Ureter (tissue), 1 donor: ENCODE measurements at places on chromosomes 13 and 19.
A peak's percentile ranks its signal among the peaks of the same experiment; 100 is the strongest.

DNA sequence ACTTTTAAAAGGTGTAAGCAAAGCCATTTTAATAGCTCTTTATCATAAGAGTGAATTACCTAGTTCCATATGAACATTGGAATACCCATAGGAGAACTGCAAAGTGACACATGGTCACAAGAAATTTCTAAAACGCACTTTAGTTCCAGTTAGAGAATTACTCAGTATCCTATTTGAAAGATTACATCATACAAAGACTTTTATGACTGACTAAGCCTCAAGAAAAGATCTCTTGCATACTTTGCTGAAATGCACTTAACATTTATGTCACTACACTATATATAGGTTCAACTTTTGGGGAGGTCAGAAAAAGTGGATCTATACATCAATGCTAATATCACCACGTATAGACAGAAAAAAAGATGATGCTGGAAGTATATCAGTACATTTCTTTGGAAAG is 7.1 kb downstream of the PCDH9 start:
- DNase-seq = no peak

- no peak for DNase-seq
Observed at GRCh38 chr19:39262496-39262895, 5.7 kb upstream of the IFNL2 start.

DNA sequence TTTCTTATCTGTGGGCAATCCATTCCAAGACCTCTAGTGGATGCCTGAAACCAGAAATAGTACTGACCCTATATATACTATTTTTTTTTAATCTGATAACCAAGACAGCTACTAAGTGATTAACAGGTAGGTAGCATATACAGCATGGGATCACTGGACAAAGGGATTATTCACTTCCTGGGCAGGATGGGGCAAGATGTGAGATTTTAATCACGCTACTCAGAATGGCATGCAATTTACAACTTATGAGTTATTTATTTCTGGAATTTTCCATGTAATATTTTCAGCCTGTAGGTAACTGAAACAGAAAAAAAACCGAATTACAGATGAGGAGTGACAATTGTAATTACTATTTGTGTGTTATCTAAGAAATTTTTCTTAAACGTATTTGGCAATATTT is 41.2 kb downstream of the ZIC2 start:
- DNase-seq = no peak

- DNase-seq = no peak
Observed at GRCh38 chr13:96844195-96844594, 150.1 kb downstream of the OXGR1 start.

GRCh38 chr19:50599427-50599826 is 31.2 kb upstream of the LRRC4B start:
- DNase-seq = no peak

DNA sequence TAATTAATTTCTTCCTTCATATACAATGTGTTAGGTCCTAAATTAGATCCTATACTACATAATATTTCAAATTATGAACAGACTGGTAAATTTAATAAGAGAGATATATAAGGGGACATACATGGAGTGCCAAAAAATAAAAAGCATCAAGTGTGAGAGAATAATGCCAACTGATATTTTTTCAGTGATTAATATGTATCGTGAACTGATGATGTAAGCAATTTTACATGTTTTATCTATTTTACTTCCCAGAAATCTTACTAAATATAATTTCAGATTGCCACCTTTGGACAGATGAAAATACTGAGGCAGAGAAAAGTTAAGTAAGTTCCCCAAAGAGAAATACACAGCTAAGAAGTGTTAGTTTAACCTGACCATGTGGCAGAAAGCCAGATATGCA is 870.8 kb downstream of the SLITRK5 start:
- DNase-seq = no peak

DNA sequence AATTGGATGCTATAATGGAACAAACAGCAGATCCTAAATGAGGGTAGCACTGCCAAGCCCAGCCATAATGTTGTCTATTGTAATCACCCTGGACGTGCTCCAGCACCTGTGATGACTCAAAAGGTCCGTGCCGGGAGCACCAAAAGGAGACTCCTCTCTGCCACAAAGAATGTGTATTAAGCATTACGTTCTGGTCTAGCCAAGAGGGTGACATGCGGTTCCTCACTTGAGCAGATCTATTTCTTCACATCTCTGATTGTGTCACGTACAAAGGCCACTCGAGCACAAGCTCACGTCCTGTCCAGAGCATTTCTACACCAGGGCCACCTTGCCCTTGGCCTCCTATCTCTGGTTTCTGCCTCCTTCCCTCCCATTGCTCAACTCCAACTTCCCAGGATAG is 219.9 kb upstream of the IRS2 start:
- no peak for DNase-seq

DNA sequence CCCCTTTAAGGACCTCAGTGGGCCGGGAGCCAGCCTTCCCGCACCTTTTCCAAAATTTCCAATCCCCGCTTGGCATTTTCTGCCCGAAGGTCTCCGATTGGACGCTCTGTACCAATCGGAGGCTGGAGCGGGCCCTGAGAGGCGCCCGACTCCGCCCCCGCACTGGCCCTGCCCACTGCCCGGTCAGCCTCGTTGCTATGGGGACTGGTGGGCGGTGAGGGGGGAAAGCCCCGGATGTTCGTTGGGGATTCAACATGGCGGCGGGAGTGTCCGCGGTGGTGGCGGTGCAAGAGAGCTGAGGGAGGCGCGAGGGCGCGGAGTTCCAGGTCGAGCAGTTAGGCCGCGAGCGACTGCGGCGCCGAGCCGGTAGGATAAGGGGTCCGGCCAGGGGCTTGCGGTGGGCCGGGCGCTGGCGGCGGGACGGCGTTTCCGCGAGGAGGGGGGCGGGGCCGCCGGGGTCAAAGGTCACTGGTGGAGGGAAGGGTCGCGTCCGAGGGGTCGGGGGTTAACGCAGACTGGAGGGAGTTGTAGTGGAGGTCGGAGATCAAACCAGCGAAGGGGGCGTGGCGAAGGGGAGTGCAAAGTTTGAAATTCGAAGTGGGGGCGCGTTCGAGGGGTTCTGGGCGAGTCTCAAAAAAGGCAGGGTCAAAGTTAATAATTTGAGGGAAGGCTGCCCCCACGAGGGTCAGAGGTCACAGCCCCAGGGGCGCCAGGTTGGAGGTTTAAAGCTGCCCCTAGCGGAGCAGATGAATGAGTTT is at the start of gene PAK4:
Gene PAK4, plus strand, starts transcription at position 233 of the 758 bp plus-strand sequence. CDS start 43,768 bp downstream, outside the sequence.
- peak; percentile 98 for DNase-seq

GRCh38 chr13:89746554-89746953 is 1600.9 kb upstream of the MIR17HG start:
- DNase-seq = no peak

DNA sequence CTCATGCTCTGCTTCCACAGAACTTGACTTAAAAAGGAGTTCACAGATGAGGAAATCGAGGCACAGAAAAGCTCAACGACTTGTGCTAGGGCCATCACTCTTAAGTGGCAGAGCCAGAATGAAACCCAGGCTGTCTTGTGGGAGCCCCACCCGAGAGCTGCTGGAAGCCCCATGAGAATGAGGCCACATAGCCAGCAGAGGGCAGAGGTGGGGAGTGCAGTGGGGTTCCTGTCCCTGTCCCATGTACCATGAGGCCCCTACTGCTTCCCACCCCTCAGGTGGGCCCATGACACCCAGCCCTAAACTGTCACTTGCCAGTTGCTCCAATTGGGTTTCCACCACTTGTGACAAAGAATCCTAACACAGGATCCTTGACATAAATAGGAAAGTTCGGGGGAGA is 175.9 kb downstream of the IRS2 start:
- peak; percentile 46 for DNase-seq

DNA sequence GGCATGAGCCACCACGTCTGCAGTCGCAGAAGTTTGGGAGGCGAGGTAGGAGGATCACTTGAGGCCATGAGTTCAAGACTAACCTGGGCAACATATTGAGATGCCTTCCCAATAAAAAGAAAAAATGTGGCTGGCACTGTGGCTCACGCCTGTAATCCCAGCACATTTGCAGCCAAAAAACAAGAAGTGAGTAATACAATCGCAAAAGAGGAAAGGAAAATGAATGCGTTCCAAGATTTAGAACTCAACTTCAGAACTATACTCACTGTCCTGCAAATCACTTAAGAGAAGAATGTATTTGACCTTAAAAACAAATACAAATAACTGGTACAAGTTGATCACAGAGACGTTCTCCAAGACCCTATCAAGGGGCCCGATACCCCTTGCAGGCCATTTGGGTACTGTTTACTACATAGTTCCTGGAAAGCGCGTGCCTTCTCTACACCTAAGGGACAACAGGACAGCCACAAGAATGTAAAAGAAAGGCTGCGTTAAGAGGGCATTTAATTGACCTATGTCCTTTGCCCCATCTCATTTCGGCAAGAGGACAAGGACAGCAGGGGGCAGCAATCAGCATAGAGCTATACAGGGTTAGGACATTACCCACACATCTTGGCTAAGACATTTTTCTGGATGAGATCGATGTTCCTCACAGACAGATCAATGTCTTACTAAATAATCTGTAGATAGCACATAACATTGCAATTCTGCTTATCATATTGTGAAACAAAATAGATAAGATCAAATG is 41.3 kb downstream of the FLT3 start:
- DNase-seq = no peak

GRCh38 chr19:35882114-35882832 is 13.9 kb downstream of the APLP1 start:
- DNase-seq = peak; percentile 65

DNA sequence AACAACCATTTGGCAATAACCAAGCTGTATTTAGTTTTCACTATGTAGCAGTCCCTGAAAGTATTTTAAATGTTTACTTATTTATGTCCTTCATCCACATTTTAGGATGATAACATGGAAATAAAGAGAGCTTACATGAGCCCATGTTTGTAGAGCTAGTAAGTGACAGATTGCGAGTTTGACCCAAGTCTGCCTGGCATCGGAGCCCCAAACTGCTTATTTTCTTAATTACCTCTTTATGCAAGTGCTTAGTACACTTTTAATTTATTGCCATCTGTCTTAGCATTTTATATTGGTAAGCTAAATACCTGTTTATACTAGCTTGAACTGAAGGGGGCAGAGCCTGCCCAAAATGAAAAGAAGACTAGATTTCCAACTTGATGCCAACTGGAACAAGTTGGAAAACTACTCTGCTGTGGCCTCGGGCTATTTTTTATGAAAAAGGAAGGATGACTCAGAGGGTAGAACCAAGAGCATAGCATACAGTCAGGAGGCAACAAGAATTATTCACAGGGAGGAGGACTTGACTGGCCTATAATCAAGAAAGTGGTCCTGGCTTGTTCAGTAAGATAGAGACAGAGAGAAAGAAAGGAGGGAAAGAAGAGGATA is 150.2 kb downstream of the NDFIP2 start:
- DNase-seq = no peak

- no peak for DNase-seq
Observed at GRCh38 chr19:14404312-14404711, 14.8 kb downstream of the DDX39A start.

DNA sequence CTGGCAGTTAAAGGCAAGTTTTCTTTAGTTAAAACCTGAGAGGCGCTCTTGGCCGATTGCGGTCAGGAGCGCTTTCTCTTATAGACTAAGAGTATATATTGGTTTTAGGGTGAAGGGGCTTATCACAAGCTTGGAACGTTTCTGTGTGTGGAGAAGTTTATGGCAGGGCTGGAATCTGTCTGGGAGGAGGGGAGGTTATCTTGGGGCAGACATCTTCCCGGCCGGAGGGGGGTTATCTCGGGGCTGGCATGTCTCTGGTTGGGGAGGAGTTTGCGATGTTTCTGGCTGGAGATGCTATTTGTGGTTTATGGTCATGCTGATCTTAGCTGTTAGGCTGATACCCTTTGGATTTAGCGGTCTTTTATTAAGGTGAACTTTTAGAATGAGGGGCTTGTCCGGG is 18.3 kb downstream of the KDM4B start:
- no peak for DNase-seq

GRCh38 chr13:73721571-73721970 is 412.6 kb downstream of the KLF12 start:
- no peak for DNase-seq

- no peak for DNase-seq
Observed at GRCh38 chr19:48642862-48643261, 3.1 kb downstream of the CA11 start.

- DNase-seq = no peak
Observed at GRCh38 chr19:47264629-47265028, 8.3 kb downstream of the CCDC9 start.

- DNase-seq = no peak
Observed at GRCh38 chr19:16764793-16765433, 45.3 kb downstream of the NWD1 start.

DNA sequence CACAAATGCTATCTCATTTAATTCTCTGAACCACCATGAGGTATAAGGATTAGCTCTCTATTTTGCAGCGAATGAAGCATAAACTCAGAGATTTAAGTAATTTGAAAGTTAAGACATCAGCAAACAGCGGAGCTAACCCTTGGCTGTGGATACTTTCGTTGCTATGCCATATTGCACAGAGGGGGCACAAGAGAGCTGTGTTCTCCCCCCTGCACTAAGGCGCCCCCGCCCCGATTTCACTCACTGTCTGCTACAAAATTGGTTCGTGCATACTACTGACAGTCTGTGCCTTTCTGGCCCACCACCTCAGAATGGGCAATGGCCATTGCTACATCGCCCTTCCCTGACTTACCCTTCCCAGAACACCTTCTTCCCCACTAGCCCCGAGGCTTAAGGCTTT is 105.7 kb upstream of the OBI1 start:
- no peak for DNase-seq

DNA sequence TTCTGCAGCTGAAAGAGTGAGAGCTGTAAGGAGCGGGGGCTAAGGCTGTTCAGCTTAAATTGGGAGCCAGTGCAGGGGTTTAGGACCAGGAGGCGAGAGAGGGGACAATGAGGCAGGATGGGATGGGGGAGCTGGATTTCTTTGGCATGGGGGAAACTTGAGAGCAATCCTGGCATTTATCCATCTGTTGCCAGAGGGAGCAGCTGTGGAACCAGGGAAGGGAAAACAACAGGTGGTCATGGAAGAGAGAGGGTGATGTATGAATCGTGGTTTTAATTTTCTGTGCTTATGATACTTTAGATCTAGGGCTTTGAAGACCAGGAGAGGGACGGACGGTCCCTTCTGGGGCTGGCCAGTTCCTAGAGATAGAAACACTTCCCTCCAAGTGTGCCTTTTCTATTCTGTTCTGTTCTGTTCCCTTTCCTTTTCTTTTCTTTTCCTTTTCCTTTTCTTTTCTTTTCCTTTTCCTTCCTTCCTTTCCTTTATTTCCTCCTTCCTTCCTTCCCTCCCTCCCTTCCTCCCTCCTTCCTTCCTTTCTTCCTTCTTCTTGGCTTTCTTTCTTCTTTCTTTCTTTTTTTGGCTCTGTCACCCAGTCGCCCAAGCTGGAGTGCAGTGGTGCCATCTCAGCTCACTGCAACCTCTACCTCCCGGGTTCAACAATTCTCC is 16.0 kb upstream of the CCL25 start:
- DNase-seq = no peak

DNA sequence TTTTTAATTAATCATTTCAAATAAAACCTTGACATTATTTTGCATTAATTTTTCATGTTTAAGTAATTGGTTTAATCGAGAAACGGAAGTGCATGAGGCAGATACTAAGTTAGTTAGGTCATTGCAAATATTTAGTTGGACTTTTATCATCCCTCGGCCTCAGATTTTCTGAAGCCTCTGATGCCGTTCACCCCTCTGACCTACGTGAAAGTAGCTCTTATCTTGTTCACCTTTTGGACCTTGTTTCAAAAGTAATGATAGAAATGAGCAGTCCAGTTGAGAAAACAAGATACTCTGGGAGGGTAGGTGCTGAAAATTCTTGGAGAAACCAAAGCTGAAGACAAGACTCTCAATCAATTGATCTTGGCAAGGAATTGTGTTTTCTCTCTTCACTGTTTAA is 23.0 kb downstream of the LAIR2 start:
- DNase-seq = no peak

GRCh38 chr19:54207676-54207982 is 7.0 kb downstream of the RPS9 start:
- DNase-seq = no peak
